ENCODE measurements at places on chromosomes 7 and 10.

- no peak for DNase-seq
Observed at GRCh38 chr7:39624442-39624807, 1.1 kb downstream of the RALA start.

- no peak for DNase-seq
Observed at GRCh38 chr10:128046953-128047290, 79.3 kb downstream of the MKI67 start.

GRCh38 chr10:128869101-128869749 is 597.8 kb upstream of the MGMT start:
- DNase-seq, result no peak

- no peak for DNase-seq
Observed at GRCh38 chr10:125774581-125775191, 935 bp downstream of the MMP21 start.

DNA sequence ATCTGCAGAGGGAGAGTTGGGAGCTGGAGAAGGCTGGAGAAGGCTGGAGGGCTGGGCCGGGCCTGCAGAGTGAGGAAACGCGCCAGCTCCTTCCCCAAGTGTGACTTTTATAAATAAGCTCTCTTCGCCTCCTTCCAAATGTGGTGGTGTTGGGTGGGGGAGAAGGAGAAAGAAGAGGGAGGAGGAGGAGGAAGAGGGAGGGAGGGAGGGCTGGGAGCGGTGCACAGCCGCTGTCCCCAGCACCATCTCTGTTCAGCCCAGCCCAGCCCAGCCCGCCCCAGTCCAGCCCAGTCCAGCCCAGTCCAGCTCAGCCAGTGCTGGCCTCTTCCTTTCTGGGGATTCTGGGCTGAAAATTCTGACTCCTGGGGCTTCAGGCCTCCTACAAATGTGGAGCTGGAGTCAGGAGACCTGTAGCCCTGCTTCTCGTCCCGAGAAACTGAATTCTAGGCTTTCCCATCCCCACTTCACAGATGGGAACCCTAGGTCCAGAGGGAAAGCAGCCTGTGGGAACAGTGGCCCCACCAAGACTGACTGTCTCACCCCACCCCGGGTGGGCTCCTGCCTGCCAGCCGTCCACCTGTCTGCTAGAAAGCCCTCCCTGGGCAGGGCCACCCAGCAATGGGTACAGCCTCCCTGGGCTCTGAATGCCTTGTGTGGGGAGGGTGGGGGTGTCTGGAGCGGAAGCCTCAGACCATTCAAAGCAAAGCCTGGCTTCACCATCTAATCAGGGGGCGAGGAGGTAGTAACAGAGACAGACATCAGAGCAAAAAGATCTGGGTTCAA is 2.3 kb downstream of the STX1A start:
- no peak for DNase-seq

- DNase-seq, result peak; percentile 46
Observed at GRCh38 chr10:17599089-17599488, 18.1 kb downstream of the HACD1 start.

DNA sequence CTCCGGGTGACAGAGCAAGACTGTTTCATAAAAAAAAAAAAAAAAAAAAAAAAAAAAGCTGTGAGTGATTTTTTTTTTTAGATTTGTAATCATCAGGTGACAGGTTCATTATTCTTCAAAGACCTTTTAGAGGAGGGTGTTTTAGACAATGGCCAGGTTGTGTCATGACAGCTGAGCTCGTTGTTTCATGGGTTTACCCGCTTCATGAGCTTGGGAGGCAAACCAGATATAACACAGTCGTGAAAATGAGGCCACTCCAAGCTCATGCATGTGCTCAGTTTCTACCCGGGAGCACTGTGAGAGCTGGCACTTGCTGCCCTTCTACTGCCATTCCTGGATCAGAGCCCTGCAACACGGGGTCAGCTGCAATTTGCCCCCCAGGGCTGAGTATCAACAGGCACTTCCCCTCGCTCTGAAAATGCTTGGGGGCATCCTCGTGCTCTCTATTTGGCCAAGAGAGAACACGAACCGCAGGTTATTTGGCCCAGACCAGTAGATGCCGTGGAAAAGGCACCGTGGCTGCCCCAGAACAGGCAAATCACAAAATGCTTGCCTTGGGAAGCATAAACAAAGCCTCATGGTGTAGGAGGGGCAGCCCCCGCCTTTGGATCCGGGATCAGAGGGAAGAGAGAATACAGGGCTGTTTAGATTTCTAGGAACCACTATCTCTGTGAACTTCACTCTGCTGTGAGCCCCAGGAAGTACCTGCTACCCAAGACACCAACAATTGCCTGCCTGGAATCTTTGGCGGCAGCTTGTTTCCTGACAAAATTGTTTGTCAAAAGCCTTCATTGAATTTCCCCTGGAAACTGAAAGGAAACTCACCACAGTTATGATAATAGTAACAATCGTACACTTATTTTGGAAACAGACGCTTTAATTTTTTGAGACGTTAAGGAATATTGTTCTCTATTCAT is 371.0 kb downstream of the FRMD4A start:
- no peak for DNase-seq

DNA sequence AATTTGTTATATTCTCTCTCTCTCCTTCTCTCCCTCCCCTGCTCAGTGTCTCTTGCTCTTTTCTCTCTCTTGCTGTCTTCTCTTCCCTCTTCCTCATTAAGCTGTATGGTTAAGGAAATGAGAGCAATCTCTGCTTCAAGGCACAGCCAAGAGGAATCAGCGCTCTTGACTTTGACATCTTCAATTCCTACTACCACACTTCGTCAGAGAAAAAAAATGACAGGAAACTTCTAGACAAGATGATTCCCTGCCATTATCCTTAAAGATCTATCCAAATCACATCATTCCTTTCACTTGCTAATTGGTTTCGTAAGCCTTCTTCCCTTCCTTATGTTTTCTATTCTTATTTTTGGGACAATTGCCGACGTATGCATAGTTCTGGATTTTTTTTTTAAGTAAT is 425.0 kb downstream of the KCNMA1 start:
- no peak for DNase-seq

- no peak for DNase-seq
Observed at GRCh38 chr10:63901881-63902280, 380.7 kb downstream of the REEP3 start.

DNA sequence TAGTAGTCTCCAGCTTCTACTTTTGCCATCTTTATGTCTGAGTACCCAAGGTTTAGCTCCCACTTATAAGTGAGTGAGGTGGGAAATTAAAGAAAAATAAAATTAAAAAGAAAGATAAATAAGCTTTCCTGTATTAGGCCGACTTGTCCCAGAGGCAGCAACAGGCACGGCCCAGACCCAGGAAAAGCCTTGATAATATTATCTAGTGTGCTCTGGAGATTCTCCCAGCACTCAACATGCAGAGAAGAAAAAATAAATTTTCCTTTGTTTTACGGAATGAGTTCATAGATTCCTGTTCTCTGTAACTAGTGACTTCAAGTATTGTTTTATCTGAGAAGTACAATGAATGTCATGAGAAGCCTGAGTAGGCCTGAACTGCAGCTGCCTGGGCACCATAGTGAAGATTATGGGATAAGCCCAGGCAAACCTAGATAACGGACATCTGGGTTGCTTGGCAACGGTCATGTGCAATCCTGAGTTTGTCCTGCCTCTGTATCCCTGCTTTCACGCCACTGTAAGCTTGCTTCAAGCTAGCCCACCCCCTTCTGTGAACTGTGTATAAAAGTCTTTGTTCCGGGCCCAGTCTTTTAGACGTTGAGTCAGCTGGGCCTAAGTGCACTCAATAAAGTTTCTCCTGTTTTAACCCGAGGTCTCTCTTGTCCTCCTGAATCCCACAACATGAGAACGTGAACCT is 6.4 kb downstream of the ATE1 start:
- no peak for DNase-seq

- no peak for DNase-seq
Observed at GRCh38 chr10:85900061-85900460, 466.5 kb downstream of the GRID1 start.

DNA sequence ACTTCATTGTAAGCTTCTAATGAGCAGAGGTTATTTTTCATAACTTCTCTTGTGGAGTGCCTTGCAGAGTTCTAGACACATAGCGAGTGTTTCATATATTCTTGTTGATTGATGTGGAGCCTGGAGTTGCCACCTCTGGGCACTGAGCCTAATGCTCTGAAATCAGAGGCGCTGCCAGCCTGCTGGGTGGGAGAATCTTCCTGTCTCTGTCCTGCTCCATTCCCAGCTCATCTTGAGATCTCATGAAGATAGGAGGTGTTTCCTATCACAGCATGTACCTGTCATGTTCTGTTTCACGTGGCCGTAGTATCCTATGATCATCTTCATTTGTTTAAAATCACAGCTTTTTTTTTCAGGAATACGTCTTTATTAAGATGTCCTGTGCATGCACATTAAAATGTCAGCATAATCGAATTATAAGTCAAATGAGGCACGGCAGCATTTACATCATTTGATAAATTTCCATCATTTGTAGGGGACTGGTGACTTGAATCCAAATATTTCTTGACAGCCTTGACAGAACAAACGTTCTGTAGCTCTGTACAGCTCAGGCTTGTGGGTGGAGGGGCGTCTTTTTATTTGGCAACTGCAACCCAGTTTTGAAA is 393.0 kb downstream of the PHTF2 start:
- no peak for DNase-seq

GRCh38 chr7:110522761-110523200 is 568.1 kb upstream of the LRRN3 start:
- DNase-seq, result no peak

DNA sequence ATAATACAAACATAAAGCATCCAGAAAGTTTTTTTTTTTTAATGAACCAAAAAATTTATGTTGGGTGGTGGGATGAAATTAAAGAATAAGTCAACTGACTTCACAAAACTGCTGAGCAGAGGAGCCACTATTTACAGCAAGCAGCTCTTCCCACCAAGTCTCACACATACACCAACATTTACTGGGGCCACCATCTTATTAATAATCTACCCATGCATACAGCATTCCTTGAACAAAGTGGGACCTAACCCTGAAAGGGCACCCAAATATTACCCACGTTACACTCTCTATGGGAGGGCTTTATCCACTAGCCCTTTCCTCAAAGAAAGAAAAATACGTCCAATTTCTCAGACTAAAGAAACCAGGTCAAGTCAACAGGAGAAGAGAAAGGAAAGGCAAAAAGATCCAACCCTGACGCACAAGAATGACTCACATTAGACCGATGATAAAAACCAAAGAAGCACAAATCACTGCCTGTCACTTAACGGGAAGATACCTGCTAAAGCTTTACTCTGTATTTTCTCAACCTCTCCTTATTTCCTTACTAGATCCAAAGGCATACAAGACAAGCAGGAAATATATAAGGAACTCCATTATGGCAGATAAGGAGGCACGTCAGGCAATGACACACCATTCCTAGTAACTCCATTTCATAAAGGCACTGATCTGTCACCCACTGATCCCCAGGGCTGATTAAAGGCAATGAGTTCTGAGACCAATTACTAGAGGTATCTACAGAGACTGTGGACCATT is 141.8 kb upstream of the ASAH2 start:
- peak; percentile 20 for DNase-seq

- no peak for DNase-seq
Observed at GRCh38 chr7:112744818-112745217, 45.4 kb downstream of the TMEM168 start.

GRCh38 chr7:2403718-2404648 is 572 bp downstream of the CHST12 start:
- DNase-seq, result no peak

- no peak for DNase-seq
Observed at GRCh38 chr7:12431886-12432556, 28.4 kb upstream of the VWDE start.

DNA sequence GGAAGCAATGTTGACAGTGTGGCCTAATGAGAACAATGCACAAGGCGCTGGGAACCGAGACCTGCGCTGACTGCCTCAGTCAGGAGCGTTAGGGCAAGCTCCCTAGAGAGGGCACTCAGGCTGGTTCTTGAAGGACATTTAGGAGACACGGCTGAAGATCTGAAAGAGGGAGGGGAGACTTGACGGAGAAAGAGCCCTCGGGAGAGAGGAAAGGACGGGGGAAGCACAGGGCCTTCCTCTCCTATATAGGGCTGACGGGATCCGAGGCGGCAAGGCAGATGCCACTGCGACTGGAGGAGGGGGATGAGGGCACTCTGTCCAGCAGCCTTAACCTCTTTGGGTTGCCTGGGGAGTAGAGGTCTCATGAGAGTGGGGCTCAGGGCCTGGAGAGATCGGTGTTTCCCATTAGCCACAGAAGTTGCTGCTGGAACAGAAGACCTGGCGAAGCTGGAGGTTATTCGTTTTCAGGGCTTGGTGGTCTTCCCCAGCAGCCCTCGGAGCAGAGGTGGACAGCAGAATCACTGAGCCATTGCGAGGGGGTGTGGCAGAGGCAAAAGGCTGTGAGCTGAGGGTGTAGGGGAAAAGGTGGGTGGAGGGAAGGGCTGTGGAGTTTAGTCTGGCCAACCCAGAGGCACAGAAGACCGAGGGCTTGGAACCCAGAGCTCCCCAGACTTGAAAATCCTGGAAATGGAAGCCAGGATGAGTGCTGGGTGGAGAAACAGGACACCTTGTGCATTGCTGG is 36.0 kb downstream of the CLEC2L start:
- DNase-seq, result no peak

GRCh38 chr10:17851611-17852010 is 42.5 kb downstream of the MRC1 start:
- DNase-seq, result no peak

DNA sequence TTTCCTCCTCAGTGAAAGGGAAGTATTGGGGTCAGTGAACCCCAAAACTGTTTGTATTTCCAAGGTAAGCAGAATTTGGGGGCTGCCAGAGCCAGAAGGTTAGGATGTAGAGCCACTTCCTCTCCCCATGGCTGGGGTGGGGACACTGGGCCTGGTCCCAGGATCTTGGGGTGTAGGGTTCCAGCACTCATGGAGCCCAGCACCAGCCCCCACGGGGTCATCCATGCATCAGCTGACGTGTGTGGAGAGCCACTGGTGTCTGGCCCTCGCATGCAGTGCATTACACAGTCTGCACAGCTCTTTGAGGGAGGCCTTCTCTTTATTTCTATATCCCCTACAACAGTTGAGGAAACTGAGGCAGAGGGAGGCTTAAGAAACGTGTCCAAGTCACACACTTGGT is 91.4 kb downstream of the ZMIZ1 start:
- no peak for DNase-seq

DNA sequence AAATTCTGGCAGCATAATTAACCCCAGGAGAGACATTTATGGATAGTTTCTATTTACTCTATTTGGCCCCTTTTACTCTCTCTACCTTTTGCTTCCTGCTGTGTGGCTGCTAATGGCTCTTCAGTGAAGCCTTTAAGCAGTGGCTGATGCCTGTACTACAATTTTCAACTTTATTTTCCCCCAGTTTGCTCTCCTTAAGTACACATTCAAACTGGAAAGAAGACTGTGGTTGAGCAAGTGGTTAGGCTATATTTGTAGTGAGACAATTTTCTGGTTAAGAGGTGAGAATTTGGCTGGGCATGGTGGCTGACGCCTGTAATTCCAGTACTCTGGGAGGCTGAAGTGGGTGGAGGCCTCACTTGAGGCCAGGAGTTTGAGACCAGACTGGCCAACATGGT is 8.5 kb upstream of the RSBN1L start:
- DNase-seq, result no peak

All from hematopoietic multipotent progenitor cell treated with erythropoietin and hydrocortisone succinate and interleukin-3 and kit ligand, for 15 days (in vitro differentiated cells).